ENCODE measurements at places on chromosomes 12 and 14.

- no peak for DNase-seq
Measured at GRCh38 chr12:101480849-101481248, 5.7 kb downstream of the SPIC start.

GRCh38 chr12:62128175-62128975 lies 131.8 kb upstream of the USP15 start:
- no peak for DNase-seq

- no peak for DNase-seq
Measured at GRCh38 chr14:57254884-57255283, 13.8 kb downstream of the EXOC5 start.

DNA sequence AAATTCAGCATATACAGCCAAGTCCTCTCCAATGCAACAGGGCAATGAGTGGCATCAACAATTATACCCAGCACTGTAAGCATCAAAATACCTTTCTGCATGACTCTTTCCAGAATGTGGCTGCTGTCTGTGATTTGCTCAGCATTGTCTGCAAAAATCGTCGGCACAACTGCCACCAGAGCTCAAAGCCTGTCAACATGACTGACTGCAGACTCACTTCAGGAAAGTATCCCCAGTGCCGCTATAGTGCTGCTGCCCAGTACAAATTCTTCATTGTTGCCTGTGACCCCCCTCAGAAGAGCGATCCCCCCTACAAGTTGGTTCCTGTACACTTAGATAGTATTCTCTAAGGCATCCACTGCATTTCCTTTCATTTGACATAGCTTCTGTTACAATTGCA lies 735 bp downstream of the RNASE6 start:
- DNase-seq, result no peak

- no peak for DNase-seq
Measured at GRCh38 chr12:113198296-113198695, 12.8 kb downstream of the RITA1 start.

- no peak for DNase-seq
Measured at GRCh38 chr14:50512463-50512862, 19.9 kb downstream of the MAP4K5 start.
